ENCODE measurements at places on chromosomes 3 and 15.
A peak's percentile ranks its signal among the peaks of the same experiment; 100 is the strongest.

DNA sequence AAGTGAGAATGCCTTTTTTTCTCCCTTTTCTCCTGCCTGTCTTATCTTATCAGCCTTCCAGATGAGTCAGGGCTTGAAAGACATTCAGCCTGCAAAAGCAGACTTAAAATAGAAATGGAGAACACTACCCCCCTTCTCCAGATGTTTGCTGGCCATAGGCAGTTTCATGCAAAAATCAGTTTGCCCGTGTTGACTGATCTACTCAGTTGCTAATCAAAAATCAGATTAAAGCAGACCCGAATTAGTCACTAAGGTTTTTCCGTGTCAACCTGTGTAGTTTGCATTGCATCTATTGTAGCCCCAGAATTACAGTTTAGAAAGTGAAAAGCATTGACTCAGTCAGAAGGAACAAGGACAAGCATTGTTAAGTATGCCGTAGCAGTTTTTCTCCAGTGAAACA, 56.2 kb downstream of the IL5RA start:
- no peak for DNase-seq

GRCh38 chr15:84982301-84982920, 755 bp downstream of the PDE8A start:
- DNase-seq: no peak

DNA sequence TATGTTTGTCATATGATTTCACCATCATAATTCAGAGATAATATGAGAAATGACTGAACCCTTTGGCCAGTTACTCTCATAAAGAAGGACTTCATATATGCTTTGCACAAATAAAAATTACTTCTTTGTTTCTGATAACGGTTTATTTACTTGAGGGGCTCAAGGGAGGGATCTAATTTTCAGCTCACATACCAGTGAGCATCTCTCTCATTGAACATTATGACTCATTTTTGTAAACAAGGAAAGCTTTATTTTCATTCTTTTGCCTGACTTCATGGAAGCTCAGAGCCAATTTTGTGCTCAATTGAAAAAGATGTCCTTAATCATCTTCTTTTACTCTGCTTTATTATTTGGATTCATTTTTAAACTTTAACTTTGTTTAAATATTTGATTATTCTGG, 5.8 kb downstream of the NLGN1 start:
- DNase-seq: no peak

DNA sequence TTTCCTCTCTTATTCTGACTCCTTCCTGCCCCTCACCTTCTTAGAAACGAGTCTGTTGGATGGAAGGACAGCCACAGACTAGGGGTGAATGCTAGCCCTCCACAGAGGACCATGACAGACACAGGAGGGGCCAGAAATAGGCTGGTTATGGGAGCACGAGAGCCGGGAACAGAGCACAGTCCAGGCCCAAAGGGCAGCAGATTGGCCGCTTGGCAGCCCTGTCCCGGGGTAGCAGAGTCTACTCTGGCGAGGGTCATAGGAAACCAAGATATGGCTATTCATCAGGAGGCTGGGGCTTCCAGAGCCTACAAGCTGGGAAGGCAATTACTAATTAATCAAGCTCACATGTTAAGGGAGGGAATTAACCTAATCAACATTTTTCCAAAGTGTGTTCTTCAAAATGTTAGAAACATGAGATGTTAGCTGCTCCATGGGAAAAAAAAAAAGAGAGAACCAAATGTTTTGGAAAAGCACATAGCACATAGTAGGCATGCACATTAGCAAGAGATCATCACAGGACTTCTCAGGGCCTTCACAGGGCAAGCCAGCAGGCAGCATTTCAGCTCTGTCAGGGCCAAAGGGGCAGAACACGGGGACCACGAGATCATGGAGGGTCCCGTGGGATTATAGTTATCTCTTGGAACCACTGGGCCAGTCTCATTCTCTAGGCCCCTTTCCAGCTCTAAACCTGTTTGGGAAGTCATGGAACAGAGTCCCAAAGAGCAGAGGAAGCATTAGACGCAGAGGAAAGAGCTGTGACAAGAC, 13.3 kb downstream of the SEMA3G start:
- DNase-seq: no peak

DNA sequence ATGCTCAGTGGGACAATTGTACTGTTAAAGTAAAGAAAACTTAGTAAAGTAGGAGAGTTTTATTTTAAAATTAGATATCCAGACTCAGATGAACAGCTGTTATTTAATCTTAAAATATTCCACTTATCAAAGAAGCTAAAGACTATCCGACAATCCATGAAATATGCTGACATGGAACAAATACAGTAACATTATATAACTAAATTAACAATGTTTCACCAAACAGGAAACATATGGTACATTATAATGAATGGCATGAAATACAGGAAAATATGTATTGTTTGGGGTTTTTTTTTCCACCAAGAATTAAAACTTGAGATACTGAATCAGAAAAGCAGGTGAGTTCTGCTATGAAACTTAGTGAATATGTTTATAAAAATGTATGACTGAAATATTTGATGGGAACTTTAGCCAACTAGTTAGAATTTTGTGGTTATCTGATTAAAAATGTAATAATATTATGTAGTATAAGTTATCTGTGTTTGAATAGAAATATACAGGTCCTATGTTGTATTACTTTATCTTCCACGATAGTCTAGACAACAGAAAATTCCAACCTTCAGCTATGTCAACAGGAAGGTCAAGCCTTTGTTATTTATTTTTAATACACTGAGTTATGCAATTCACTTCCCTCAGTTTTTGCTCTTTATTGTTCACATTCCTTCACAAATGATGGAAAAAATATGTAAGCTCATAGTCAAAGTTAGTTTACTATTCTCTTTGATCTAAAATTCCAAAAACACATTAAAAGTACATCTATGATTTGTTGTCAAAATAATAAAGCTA, 72.7 kb downstream of the UACA start:
- no peak for DNase-seq

DNA sequence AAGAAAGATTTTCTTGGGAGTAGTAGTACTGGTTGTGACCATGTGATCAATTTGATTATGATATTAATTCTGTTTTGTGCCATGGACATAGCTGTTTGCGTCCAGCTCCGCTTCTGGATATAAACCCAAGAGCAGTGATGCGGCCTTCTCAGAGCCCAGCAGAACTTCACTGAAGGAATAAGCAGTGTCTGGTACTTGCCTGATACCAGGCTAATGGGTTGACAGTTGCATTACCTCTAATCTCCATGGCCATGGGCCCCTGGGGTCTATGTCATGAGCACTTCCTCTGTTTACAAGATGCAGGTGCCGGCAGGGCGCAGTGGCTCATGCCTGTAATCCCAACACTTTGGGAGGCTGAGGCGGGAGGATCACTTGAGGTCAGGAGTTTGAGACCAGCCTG, 36.3 kb upstream of the RAB6B start:
- no peak for DNase-seq

DNA sequence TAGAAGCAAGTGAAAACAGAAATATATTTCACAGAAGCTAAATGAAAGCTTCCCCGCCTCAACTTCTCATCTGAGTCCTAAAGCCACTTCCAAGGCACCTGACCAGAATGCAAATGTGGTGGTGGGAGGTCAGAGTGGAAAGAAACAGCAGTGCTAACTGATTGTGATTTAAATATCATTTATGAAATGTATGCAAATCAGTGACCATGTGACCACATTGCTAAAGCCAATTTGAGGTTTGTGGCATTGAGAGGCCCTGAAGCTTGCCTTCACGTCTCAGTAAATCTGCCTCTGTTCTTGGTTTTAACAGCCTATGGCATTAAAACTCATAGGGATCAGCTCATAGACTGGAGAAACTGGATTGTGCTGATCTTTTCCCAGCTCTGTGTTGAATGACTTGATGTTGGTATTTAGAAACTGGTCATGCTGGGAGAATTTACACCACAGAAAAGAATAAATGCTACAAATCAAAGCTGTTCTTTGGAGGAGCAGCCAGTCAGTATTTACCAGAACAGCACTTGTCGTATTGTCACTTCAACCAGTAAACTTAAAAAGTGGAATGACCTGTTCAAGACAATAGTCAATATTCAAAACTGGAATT, 481.4 kb upstream of the ALCAM start:
- DNase-seq: no peak

- no peak for DNase-seq
These were observed 67.9 kb upstream of the WDR72 start for GRCh38 chr15:53827355-53827754.

- DNase-seq: no peak
These were observed 148.9 kb upstream of the TSPAN3 start for GRCh38 chr15:77219841-77220240.

DNA sequence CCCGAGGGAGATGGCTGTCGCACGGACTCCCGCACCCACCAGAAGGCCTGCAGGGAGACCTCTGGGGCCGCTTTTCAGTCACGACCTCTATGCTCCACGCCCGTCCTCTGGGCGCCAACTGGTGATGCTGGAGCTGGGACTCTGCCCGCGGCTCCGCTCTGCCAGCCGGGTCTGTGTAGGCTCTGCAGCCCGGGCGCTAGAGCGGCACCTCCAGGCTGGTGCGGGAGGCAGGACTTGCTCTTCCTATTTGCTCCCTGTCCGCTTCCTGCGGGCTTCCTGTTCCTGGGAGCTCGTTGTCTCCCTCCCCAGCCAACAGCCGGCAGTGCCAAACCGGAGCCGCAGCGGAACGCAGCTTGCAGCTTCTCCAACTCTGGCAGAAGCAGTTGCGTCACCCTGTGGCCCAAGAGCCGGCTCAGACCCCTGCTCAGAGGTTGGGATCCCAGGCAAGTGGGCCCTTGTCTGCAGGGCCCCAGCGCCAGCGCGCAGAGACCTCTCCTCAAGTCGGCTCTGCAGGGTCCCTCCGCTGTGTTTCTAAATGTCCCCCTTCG, 285.9 kb downstream of the XXYLT1 start:
- DNase-seq: peak; percentile 26

GRCh38 chr3:98691897-98692296, 71.2 kb upstream of the ST3GAL6 start:
- DNase-seq: no peak

GRCh38 chr15:56798639-56799038, 65.3 kb upstream of the ZNF280D start:
- DNase-seq: no peak

- peak; percentile 35 for DNase-seq
These were observed 42.8 kb downstream of the ZNF609 start for GRCh38 chr15:64503197-64503596.

GRCh38 chr15:88674661-88675060, 35.8 kb downstream of the ISG20 start:
- DNase-seq: no peak

DNA sequence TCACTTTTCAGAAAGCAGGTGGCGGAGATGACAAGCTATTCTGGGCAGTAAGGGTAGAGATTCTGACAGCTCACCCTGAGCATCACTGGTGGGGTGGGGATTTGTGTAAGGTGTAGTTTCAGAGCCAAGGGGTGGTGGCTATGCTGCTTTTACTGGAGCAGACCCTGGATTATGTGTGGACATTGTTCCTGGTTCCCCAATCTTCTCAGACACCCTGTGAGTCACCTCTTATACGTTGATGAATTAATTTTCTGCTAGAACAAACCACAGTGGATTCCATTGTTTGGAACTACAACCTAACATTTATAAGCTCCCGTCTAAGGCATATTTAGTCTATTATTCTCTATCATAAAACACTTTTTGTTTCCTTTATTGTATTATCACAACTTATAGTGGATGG, 169.5 kb upstream of the COL8A1 start:
- DNase-seq: no peak

DNA sequence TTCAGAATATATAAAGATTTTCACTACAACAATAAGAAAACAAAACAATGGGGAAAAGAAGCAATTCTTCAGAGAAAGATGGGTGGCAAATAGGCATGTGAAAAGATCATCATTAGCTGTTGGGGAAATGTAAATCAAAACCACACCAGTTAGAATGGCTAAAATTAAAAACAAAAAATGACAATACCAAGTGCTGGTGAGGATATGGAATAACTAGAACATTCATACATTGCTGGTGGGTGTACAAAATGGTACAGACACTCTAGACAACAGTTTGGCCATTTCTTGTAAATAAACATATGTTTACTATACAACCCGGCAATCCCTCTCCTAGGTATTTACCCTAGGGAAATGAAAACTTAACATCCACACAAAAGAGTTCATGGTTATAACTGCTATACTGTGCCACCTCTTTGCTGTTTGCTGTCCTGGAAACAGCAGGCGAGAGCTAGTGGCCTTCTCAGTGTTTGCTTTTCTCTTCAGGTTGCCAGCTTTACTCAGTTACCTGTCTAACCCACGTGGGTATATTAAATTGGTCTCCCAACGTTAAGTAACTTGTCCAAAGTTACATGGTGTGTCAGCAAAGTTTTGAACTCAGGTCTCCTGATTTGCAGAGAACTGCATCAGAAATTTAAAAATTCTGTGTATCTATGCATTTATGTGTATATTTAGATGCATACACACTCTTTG, 4.6 kb upstream of the NIT2 start:
- DNase-seq: no peak

GRCh38 chr3:141914311-141914710, 37.9 kb downstream of the ATP1B3 start:
- DNase-seq: no peak

DNA sequence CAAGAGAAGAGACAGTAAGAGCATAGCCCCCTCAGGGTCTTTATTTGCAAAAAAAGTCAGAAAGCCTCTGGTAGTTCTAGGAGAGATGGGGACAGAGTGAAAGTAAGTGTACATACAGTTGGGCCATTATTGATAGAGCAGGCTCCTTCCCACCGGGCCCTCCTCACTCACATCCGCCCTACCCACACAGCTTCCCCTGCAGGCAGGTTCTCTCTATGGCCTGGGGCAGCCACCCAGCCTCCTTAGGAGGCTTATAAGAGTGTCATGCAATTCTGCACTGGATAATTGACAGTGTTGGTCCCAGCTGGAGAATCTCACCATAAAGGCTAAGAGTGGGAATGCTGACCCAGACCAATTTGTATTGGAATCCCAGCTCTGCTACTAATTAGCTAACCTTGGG, 49.5 kb downstream of the SLC30A4 start:
- no peak for DNase-seq

DNA sequence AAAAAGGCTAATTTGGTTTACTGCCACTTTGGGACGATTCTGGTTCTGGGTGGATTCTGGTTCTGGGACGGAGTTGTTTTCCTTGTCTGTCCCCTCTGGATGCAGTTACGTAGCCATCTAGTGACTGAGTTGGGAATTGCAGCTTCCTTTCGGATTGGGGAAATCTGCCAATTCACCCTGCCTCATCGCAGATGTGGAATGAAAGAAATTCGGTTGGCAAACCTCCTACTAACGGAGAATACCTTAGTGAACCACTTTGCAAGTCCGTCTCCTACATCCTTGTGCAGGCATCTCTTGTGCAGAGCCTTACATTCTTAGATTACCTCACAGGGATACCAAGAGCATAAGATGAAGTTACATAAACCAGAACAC, 31.5 kb upstream of the AP4E1 start:
- DNase-seq: no peak

- DNase-seq: no peak
These were observed 247.2 kb downstream of the SLC9A9 start for GRCh38 chr3:143600756-143601718.

GRCh38 chr3:187900993-187901755, 155.9 kb upstream of the BCL6 start:
- DNase-seq: no peak

- no peak for DNase-seq
These were observed 29.4 kb downstream of the NIPA2 start for GRCh38 chr15:22867886-22868285.

Measured in NCI-H510A (cell line).